ENCODE measurements at places on chromosomes 12 and 14.

DNA sequence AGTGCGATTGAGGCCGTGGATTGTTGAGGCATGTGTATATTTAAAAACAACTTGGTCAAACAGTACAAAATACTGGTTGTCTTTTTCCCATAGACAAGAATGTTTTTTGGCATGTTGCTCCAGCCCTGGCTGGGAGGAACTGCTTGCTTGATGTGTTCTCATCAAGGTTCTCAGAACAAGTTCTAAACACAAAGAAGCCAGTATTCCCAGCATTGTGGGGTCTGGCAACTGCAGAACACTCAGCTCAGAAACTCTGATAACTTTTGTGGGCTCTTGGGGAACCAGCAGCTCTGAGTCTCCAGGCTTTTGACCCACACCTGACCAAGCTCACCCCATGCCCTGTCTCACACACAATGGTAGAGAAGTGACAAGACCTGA, 27.1 kb upstream of the DICER1 start:
- no peak for DNase-seq

DNA sequence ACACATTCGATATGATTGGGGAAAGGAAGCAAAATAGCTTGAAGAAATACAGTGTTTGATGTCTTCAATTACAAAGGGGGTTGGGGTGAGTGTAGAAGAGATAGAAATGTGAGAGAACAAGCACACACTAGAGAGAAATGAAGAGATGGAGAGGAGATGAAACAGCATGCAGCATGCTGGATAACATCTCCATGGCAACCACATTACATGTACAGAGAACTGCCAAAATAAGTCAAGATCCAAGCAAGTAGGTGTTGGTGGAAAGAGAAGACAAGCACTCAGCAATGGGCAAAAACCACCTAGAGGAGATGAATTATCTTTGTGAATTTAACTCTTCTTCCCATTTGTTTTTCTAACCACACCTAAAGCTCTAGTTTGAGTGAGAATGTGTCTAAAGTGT, 289.8 kb downstream of the GRIN2B start:
- DNase-seq = no peak

DNA sequence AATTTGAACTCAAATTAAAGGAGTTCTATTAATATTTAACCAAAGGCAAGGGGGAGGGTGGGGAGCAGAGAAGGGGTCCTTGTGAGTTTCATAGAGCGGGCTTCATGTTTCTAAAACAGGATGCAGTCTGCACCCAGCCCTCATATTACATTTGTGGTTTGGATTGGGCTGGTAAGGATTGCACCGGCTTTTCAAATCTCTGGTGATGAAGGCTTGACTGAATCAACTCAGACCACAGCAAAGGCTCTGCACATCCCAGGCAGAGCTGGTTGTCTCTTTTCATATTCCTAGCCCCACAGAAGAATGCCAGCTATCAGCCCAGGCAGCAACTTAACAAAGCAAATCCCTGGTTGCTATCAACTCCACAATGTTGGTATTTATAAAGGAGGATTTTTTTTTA, 1221.4 kb downstream of the VRK1 start:
- DNase-seq = no peak

GRCh38 chr12:107318806-107319532, 225.6 kb upstream of the CRY1 start:
- peak; percentile 58 for DNase-seq

DNA sequence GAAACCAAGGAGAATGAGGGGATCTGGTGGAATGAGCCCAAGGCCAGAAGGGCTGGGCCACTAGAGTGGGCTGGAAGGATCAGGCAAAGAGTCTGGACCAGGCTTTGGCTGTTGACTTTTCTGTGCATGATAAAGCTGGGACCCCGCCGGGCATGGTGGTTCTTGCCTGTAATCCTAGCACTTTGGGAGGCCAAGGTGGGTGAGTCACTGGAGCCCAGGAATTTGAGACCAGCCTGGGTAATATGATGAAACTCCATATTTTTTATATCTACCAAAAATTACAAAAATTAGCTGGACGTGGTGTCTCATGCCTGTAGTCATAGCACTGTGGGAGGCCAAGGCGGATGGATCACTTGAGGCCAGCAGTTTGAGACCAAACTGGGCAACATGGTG, 393 bp upstream of the KLHL33 start:
- DNase-seq = no peak

GRCh38 chr12:30835216-30835615, 80.5 kb upstream of the CAPRIN2 start:
- peak; percentile 12 for DNase-seq

DNA sequence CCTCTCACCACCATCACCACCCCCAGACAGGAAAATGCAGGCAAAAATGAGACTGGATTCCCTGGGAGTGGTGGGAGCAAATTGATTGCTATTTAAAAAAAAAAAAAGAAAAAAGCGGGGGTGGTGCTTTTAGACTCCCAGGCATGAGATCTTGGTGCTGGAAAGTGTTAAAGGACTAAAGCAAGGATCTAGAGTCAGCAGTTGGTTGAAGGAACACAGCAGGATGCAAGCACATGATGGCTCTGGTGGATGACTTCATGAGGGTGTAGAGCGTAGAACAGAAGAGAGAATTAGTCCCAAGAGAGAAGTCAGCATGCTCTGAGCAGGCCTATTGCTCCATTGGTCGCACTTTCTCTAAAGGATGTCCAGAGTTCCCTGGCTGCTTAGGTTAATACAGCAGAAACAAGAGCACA, 183.8 kb upstream of the HMGA2 start:
- no peak for DNase-seq

GRCh38 chr14:95535226-95536021, 574 bp downstream of the GLRX5 start:
- no peak for DNase-seq

- no peak for DNase-seq
These were observed 40.5 kb downstream of the DUSP6 start for GRCh38 chr12:89311703-89312293.

- no peak for DNase-seq
These were observed 696.1 kb upstream of the TMEM132C start for GRCh38 chr12:127570793-127571360.

- DNase-seq = peak; percentile 57
These were observed 20.2 kb upstream of the CHGA start for GRCh38 chr14:92902726-92903125.

DNA sequence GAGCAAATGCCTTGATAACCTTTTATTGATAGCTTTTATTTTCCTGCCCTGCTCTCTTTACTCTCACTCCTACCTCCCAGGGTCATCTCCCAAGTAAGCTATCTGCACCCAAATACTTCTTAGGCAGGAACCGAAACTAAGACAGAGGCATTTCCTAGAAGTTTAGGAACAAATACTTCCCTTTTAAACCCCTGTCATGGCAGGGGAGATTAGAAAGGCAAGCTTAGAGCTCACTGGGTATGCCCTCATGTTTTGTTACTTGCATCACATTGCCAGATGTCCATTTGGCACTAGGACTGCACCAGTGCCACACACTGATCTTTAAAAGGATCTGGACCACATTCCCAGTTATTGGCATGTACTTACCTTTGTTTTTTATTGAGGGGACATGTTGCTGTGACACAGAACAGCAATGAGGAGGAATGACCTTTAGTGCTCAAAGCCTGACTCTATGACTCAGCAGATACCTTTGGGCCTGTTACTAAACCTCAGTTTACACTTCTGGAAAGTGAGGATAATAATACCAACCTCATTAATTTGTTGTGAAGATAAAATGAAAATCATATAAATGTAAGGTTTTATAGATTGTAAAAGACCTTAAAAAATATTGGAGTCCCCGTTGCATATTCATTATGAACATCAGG, 40.9 kb upstream of the MBIP start:
- DNase-seq = no peak

DNA sequence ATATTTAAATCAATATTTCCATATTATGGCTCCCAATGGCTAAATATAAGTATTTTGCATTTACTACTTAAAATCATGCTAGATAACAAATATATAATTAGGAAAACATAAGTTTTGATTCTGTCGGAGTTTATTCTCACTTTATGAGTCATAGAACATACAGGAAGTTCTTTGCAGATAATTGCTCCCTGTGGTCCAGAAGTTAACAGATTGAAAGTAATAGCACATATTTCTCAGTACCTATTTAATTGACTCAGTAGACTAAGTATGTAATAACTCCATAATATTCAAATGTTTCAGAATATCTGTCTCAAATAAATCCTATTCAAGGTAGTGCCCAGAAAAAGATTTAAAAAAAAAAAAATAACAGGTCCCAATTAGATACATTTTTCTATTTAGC, 806.0 kb upstream of the ATXN7L3B start:
- no peak for DNase-seq
